ENCODE measurements at places on chromosomes 1 and 21.

DNA sequence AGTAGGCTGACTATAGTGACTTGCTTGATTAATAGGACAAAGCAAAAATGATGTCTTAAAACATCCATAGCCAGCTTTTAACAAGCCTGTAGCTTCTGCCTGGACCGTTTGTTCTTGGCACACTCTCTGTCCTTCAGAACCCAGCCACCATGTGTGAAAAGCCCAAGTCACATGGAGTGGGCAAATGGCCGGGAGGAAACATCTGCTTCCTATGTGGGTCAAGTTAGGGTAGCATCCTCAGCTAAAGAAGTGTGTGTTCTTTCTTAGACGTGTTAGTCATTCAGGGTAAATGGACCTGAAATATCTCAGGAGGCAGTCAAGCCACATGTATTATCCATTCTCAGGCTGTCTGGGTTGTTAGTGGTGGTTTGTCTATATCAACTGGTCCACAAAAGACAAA lies 23.4 kb downstream of the RD3 start:
- no peak for DNase-seq

DNA sequence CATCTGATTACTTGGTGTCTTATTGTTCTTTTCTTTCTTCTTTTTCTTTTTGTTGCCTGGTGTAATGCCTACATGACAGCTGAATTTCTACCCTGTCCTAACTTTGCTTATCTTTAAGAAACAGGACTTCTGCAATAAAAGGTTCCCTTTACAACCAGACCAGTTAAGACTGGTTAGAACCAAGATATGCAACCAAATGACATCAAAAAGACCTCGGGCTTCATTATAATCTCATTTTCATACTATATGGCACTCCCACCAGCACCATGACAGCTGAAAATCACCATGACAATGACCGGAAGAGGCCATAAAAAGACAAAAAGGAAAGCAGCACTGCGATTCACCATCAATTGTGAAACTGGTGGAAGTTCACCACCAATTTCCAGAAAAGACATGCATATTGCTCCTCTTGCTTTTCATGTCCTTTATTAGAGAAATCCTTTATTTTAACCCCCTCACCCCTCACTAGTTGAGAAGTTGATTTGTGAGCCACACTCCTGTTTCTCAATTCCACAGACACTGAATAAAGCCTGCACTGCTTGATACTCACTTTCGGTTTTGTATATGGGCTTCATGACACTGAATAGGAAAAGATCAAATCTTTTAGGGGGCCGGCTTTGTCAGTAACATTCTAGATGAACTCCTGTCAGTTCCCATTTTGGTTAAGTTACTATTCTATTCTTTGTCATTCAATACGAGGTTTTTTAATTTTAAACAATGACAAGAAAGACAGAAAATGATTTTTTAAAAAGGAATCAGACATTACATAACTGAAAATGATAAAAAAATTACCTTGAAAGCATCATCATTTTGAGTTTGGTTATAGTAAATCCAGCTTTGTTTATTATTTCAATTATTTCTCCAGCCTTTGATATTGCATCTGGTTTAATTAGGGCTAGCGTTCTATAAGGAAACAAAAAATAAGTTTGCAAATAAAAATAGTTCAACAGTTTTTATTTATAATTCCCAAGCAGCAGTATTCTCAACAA lies 58.1 kb downstream of the NME7 start:
- DNase-seq: no peak

GRCh38 chr1:40638097-40639036 lies 27.1 kb downstream of the RIMS3 start:
- no peak for DNase-seq

- peak; percentile 47 for DNase-seq
Observed at GRCh38 chr1:37764414-37764825, 500 bp downstream of the EPHA10 start.

DNA sequence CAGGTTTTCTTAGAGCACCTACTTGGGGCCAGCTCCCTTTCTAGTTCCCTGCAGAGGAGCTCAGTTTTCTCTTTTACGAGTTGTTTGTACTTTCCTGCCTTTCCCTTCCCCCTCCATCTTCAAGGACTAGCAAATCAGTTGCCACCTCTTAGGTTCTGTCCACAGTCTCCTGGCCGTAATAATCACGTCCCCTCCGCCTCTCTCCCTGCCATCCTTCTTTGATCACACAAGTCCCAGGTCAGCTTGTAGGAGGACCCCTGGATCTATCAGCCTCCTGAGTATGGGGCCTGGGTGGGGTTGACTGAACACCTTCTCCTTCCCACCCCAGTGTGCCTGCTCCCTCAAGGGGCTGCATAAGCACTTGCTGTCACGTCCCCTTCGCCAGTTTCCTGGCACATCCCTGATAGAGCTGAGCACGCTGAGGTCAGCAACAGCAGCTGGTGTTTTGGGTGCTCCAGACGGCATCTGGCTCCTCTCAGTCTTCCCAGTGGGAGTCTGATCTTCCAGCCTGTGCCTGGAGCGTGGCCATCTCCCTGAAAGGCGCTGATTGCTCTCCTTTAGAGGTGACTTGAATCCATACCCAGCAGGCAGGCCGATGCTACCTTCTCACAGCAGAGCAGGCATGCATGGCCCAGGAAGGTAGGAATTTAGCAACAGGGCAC lies 216.1 kb upstream of the TMEM51 start:
- no peak for DNase-seq

GRCh38 chr1:240004086-240004749 lies 87.5 kb upstream of the FMN2 start:
- DNase-seq: peak; percentile 14

- DNase-seq: peak; percentile 26
Observed at GRCh38 chr1:64574301-64574700, 104.4 kb downstream of the CACHD1 start.

DNA sequence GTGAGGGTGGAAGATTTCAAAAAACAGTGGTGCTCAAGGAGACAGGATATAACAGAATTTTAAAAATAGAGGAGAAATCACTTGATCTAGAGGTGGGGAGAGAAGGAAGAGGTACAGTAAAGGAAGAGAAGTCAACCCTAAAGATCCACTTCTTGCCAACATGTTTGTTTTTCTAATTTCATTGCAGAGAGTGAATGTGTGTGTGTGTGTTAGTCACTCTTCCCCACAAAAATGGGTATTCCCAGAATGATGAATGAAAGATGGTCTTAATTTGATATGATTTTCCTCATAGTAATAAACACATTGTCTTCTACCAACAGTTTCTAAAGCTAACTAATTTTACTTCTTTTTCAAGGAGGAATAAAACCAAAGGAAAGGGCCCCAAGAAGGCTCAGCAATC lies 74.2 kb upstream of the NGF start:
- peak; percentile 42 for DNase-seq

DNA sequence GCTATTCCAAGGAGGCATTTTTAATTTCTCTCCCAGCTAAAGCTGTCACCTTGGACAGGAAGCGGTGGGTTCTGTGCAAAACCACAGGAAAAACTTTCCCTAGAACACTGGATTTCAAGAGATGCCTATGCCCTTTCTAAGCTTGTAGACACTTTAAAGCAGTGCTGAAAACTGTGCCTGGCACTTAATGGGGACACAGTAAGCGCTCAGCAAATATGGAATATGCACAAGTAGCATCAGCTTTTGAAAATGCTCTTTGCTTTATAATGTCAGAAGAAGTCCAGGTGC lies 50.9 kb upstream of the TARBP1 start:
- peak; percentile 66 for DNase-seq

DNA sequence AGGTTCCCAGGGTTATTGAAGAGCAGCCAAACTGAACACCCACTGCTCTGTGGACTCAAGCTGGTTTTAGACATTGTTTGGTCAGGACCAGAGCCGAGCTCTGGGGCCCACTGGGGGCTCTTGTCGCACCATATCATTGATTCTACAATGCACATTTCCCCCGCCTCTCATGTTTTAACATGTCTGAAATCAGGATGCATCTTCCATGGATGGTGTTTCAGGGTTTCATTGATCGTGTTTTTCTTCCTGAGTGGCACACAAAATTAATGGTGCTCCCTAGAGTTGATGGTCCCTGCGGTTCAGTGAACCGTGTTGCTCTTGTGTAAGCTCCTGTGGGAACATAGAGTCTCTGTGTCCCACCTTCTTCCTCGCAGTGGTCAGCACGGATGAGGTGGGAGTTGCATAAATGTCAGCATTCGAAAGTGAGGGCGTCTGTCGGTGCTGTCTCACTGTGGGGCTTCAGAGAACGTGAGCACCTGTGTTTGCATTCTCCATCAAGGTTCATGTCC lies 38.3 kb downstream of the GALNT2 start:
- no peak for DNase-seq

All from fibroblast of skin of right biceps (primary cell).